ENCODE measurements at places on chromosomes 3 and 15.

DNA sequence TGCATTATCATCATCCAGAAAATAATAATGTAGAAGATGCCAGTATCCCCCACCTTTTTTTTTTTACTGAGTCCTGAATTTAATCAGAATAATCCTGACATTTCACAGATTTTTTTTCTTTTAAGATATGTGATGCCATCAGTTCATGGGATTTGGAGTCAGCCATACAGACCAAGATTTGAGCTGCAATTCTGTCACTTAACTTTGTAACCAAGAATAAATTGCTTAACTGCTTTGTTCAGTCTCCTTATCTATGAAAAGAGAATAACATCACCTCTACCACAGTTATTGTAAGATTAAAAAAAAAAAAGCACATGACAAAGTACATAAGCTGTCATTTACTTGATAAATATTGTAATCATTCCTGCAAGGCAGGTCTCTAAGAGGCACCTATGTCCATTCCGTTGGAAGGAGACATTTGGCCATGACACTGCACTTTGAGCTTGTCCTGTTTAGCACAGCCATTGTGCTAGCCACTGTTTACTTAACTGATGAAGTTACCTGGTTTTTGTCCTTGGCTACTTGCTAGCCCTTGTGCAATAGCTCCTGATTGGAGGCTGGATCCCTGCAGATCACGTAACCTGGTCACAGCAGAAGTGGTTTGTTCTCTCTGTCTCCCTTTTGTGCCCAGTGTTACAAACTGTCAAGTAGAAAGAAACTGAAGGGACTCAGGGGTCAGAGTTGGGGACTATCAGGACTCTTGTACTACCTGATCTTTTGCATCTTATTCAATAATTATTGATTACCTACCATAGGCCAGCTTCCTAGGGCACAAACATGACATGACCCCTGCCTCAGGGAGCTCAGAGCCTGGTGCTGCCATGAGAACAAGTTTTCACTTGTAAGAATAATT is 306.0 kb downstream of the WDR72 start:
- DNase-seq, result no peak

DNA sequence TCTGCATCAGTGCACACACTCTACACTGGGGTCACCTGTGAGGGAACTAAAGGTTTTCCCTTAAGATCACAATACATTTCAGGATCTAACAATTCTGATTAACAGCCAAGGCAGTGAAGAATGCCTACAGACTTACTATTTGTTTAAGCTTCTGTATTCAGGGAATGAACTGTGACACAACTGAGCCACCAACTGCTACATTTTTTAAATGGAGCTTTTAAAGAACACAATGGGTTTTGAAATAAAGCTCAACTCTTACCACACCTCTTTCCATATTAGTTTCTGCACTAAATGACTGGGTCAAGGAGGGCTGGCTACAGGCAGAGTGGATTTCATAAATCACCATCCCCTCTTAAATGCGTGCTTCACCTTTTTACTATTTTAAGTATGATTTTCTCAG is 100.2 kb downstream of the TMCC1 start:
- no peak for DNase-seq

DNA sequence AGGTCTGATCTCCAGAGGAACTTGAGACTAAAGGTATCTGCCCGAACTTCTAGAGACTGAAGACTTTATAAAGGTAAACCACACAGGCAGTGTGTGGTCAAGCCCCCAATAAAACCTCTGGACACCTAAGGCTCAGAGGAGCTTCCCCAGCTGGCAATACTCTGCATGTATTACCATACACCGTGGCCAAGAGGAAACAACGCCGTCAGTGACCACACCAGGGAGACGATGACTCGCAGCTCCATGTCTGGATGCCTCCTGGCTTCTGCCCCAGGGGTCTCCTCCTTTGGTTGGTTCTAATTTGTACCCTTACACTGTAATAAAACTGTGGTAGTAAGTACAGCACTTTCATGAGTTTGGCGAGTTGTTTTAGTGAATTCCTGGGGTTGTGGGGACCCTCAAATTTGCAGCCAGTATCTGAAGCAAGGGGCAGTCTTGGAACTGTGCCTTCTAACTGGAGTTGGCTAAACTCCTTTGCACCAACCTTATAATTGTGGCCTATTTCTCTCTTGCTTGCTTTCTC is 32.1 kb upstream of the BCL2L10 start:
- no peak for DNase-seq

DNA sequence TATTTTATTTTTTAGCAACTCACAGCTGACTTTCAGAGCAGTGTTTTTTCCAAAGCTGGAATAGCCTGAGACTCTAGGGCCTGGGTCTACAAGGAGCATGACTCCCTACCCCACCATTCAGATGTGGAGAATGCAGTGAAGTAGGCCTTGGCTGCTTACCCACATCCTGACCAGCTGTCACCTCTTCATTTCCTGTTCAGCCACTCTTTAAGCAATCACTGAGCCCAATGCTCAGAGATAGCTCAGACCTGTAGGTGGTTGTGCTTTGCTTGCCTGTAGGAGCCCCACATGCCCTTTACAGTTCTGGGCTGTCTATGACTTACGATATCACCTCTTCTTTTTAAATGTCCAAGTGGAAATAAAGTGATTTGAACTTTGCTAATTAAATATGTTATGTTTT is 148.1 kb downstream of the NEK11 start:
- no peak for DNase-seq

DNA sequence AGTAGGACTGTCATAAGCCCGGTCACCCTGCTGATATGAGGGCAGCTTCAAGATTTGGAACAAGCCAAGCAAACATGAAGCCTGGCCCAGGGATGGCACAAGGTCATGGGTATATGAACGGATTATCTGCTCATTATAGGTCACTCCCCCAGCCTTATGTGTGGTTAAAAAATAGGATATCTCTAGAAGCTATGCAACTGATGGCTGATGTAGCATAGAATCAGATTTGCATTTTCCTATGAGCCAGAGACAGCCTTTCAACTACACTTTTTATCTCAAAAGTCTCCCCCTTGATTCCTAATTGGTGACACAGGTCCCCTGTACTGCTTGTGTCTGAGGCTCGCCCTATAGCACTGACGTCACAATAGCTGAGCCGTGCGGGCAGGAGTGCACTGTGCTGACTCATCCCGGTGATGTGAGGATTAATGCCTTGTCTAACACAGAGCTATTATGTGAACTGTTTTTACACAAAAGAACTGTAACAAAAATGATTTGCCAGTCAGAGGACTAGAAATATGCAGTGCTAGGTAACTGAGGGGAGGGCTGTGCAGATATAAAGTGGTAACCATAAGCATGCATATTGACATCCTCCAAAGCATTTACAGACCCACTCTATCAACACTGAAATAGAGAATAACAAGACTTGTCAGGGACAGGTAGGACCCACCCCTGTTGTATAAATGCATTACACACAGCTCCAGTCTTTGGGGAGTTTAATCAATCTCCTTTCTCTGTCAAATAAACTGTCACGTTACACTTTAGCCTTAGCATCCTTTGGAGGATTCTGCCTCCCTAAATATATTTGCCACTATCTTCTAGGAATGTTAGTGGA is 204.9 kb downstream of the TIGIT start:
- DNase-seq, result peak; percentile 82

DNA sequence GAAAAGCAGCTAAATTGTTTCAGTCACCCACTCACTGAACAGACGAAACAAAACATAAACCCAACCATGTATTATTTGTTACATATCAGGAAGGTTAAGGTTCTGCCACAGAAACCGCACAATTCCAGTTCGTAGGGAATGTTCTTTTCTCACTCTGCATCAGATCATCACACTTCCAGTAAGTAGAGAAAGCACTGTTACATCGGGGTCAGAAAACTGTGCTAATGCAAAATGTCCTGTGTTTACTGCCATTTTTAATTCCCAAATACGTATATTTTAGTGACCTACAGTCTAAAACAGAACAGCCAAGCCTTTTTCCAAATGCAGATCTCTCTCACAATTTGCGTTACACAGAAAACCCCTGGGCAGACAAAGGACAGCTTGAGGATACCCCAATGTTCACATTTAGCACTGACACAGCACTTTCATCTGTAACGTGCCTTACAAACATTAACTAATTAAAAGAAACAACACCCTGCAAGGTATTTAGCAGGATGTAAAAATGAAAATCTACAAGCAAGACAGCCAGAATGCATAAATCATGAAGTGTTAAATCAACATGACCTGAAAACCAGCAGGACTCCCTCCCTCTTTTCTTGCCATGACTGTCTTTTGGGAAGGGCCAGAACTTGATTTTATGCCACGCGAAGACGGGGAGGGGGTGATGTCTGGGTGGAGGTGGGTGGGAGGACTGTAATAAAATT is 34.8 kb upstream of the SKIL start:
- no peak for DNase-seq

DNA sequence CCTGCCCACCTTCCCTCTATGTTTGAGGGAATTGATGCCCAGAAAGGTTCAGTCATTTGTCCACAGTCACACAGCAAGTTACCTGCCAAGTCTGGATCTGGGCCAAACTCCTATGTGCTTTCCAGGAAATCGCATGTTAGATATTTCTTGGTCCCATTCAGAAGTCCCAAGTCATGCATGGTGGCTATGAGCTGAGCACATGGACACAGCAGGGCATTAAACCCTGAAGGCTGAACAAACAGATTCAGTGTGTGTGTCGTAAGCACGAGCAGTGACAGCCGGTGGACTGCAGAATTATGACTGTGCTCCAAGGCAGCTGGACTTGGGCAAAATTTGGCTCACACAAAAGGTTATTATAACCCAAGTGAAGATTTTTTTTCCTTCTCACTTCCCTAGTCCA is 11.4 kb upstream of the SLC6A6 start:
- no peak for DNase-seq

- no peak for DNase-seq
These were observed 733.7 kb upstream of the CFAP20DC start for GRCh38 chr3:59783468-59783988.

DNA sequence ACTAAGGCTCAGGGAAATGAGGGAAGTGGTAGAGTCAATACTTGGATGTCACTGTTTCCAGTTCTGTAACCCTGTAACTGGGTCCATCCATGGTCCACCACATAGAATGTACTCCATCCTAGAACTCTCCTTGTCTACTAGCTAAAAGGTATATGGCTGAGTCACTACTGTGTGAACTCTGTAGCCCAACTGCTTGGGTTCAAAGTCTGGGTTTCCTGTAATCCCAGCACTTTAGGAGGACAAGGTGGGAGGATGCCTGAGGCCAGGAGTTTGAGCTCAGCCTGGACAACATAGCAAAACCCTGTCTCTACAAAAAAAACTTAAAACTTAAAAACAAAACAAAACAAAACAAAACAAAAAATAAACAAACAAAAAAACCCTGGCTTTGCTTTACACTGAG is 5.3 kb upstream of the DIS3L start:
- DNase-seq, result no peak

DNA sequence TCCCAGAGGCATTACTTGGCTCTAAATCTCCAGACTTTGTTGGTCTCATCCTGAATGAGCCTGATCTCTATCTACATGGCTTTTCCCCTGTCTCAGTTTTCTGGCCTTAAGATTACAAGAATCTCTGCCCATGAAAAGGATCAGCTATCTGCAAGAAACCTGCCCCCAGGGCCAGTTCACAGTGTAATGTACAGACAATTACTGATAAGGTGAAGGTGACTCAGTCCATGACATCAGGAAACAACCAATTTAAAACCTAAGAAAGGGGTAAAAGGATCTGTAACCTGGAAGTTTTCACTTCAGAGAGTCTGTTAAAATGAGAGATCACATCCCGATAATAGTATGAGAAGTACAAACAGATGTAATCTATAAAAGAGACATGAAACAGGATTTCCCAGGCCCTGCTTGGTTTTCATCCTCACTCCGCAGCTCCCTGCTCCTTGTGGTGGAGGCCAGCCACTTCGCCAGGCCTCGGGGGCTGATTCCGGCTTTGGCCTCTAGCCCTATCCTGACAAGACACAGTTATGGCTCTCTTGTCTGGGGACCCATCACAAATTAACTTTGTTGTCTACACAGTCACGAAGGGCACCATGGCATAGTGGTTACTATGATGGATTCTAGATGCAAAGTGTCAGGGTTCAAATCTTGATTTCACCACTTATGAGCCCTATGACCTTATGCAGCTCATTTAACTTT is 136.9 kb downstream of the THSD4 start:
- DNase-seq, result no peak

GRCh38 chr15:101133751-101134261 is 118.0 kb downstream of the CHSY1 start:
- no peak for DNase-seq

GRCh38 chr15:57505949-57506391 is 85.7 kb upstream of the MYZAP start:
- no peak for DNase-seq

GRCh38 chr3:50503504-50504342 is at the start of gene CACNA2D2:
TSS of gene CACNA2D2 (minus strand) at chr3:50503634. CDS start at chr3:50503423, 211 bp downstream.
- peak; percentile 38 for DNase-seq

GRCh38 chr3:189467451-189467850 is 163.7 kb upstream of the TP63 start:
- DNase-seq, result no peak

DNA sequence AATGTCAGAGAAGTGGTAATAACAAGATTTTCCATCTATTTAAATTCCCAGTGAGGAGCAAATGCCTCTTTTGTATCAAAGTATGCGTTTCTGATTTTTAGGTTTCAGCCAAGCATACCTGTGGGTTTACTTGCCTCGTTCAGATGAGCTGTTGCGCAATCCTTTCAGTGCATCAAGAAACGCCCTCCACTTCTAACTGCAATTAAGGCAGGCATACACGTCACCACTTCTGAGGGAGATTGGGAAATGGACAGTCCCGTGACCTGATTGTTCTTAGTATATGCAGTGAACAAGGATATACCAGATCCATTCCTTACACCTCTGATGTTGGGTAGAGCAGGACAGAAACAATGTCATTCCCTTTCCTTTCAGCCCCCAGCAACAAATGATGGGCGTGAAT is 219.0 kb downstream of the ITPR1 start:
- no peak for DNase-seq

DNA sequence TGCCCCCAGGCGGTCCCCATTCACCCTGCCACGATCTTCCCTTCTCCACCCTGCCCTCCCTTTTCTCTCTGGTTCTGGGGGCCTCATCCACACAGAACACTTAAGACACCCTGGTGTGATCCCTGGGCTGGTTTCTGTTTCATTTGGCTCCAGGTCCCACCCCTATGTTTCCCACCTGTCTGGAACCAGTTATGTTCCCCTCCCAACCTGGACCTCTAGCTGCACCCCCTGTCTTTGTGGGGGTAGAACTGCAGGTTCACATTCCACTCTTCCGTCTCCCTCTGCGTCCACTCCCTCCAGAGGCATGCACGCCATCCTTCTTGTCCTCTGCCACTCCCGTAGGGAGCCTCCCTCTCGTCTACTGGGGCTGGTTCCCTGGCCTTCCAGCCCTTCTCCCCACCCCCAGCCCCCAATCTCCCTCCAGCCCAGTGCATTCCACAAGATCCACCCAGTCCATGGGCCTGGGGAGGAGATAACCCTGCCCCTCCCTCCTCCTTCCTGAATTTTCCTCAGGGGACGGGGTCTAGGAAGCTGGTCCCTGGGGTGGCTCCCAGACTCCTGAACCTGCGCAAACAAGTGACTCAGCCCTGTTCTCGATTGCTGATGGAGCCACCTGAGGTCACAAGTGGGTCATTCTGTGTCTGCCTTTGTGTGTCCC is 73.8 kb downstream of the ABTB1 start:
- no peak for DNase-seq

GRCh38 chr3:117278424-117279190 is 569.0 kb downstream of the TUSC7 start:
- DNase-seq, result no peak

GRCh38 chr15:90201130-90201943 is at the start of gene SEMA4B:
TSS of gene SEMA4B (plus strand) at chr15:90201330. CDS start at chr15:90201579, 249 bp downstream.
- no peak for DNase-seq

Data from nucleus accumbens (tissue), 56 donors.